ENCODE measurements at places on chromosomes 6 and 20.

GRCh38 chr20:48461091-48461734 is 366.6 kb downstream of the PREX1 start:
- no peak for DNase-seq

- no peak for DNase-seq
Observed at GRCh38 chr6:74764486-74764885, 441.4 kb downstream of the COL12A1 start.

DNA sequence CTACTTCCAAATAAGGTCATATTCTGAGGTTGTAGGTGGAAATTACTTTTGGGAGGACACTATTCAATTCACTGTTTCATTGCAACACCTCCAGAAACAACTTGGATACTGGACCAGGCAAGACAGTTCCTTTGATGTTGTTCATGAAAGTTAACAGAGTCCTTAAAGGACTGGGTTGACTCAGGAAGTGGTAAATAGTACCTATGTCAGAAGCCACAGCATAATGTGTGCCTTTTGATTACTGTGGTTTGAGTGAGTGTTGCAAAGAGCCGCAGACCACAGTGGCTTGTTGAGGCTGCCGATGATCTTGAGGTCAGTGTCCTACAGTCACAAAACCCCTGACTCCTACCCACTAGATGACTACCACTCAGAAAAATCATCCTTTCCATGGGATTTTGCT is 10.9 kb downstream of the IL20RA start:
- DNase-seq: peak; percentile 57

DNA sequence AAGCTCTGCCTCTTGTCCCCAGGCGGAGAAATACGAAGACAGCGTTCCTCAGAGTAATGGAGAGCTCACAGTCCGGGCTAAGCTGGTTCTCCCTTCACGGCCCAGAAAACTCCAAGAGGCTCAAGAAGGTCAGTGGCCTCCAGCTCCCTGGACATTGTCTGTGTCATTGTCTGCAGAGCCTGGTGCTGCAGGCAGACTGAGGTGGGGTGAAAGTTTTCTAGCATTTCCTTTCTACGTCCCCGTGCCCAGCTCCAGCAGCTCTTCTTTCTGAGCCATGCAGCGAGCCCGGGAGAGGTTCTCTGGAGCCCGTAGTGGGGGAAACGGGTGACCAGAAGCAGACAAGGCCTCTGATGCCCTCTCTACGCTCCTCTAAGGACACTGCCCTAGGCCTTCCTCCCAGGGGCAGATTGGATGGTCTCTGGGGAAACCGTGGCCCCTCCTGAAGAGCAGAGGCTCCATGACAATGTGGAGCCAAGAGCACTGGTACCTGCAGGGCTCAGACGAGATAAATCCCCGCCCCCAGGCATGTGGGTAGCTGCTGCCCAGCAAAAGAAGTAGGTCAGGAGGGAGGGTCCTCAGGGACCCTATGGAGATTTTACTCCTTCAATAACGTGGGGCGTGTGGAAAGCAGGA is 58.4 kb downstream of the EZR start:
- DNase-seq: no peak

- DNase-seq: no peak
Observed at GRCh38 chr6:108524528-108525248, 36.0 kb upstream of the FOXO3 start.

All from naive thymus-derived CD8-positive, alpha-beta T cell (primary cell).